Body of pancreas (tissue), 4 donors: ENCODE measurements at places on chromosomes 7 and 10.

DNA sequence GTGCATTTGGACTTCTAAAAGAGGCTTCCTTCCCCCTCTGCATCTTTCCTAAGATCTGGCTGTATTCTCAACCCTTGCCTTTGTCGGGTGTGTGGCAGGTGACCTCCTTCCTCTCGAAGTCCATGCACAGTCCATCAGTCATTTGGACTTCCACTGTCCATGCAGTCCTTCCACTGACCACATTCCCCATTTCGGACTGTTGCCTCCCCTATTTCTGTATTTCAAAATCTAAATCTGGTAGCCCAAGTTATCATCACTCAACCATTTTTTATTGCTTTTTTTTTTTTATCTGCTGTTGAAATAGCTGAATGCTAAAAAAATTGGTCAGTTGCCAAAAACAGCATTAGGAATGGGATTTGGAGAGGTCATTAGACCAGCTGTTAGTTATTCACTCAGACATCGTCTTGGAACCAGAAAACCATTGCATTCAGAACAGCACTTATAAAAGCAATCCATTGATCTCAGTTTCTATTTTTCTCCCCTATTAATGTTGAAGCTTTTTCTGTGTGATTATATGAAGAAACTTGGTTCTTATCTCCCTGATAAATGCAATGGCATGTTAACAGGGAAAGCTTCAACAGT is 575.6 kb downstream of the KIF20B start:
- no peak for DNase-seq

- DNase-seq = peak; percentile 28
Measured at GRCh38 chr10:37754538-37755323, 102.7 kb downstream of the ZNF248 start.

- DNase-seq = no peak
Measured at GRCh38 chr10:42790835-42791234, 8.2 kb downstream of the BMS1 start.

DNA sequence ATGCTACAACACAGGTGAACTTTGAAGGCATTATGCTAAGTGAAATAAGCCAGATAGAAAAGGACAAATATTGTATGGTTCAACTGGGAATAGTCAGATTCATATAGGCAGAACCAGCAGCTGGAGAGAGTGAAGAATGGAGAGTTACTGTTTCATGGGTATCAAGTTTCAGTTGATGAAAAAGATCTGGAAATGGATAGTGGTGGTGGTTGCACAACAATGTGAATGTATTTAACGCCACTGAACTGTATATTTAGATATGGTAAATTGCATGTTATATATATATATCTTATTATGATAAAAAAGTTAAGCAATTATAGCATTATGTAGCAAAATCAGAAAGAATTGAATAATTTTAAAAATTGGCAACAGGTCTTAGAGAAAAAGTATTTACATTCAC is 3.9 kb downstream of the LMBR1 start:
- no peak for DNase-seq

DNA sequence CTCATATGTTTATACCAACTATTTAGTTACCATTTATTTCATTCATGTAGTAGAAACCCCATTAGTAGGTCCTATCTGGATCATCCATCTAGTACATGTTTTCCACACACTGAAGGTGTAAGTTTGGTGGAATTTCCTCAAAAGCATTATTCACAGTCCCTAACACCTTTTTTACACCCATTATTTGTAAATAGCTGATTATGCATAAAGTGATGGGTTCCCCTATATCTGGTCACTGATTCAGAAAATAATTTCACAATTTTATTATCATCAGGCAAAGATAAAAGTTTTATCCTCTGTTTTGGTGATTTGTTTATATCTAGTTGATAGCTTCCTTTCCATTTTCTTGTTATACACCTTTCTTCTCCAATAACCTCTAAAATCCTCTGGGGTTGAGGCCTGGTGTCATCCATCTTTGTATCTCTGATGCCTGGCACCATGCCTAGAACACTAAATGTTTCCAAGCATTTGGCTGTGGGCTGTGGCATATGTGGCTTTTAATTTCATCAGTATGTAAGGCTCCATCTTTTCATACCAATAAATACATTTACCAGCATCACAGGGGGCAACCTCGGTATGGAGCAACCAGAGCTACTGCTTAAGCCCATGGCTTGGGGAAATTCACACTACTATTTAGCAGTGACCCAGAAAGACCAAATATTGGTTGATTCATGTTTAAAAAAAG is 1089.5 kb upstream of the LRRN3 start:
- DNase-seq = no peak

GRCh38 chr7:100384628-100385294 is 11.5 kb downstream of the PILRA start:
- no peak for DNase-seq

GRCh38 chr7:115634633-115635032 is 395.9 kb downstream of the TFEC start:
- no peak for DNase-seq

DNA sequence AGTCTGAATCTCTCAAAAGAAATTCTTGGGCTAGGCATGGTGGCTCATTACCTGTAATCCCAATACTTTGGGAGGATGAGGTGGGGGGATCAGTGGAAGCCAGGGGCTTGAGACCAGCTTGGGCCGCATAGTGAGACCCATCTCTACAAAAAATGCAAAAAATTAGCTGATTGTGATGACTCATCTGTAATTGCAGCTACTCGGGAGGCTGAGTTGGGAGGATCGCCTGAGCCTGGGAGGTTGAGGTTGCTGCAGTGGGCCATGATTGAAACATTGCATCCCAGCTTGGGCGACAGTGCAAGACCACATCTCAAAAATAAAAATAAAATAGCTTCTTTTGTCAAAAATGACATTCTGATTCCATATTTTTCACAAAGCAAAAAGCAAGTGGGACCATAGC is 644.8 kb upstream of the FOXK1 start:
- no peak for DNase-seq

DNA sequence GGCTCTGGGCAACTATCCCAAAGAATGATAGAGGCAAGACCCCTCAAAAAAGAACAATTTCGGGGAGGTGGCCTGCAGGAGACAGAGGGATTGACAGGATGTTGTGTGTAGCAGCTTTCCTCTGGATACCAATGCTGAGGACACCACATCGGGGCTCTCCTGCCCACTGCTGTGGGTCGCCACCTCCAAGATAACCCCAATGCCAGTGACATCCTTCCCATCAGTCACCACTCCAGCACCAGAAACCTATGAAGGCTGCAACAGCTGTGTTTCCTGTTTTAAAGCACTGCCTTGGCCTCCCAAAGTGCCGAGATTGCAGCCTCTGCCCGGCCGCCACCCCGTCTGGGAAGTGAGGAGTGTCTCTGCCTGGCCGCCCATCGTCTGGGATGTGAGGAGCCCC is 17.6 kb downstream of the ARHGAP19 start:
- no peak for DNase-seq

GRCh38 chr7:82319674-82320118 is 123.9 kb downstream of the CACNA2D1 start:
- DNase-seq = peak; percentile 72

GRCh38 chr10:93598157-93598556 is 2.9 kb downstream of the RBP4 start:
- no peak for DNase-seq

- no peak for DNase-seq
Measured at GRCh38 chr10:47378183-47378510, 5.9 kb downstream of the ZNF488 start.

GRCh38 chr10:50992972-50993766 is 81.1 kb upstream of the PRKG1 start:
- DNase-seq = no peak

- DNase-seq = no peak
Measured at GRCh38 chr7:128383776-128384175, 22.3 kb upstream of the PRRT4 start.

DNA sequence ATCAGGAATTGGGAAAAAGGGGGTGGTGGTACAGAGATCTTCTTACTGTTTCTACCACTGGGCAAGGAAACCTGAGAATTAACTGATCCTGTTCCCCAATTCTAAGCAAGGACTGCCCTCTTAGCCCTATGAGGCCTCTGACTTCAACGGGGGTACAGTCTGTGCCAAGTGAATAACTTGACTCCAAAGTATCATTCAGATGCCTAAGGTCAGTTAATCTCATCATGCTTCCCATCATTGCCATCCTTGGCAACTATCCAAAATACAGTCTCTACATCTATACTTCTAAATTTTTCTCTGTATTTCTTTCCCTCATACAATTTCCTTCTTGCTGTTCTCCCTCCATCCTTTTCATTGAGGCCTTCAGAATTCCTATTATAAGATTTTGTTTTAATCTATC is 10.5 kb downstream of the PPP3CB start:
- DNase-seq = no peak

DNA sequence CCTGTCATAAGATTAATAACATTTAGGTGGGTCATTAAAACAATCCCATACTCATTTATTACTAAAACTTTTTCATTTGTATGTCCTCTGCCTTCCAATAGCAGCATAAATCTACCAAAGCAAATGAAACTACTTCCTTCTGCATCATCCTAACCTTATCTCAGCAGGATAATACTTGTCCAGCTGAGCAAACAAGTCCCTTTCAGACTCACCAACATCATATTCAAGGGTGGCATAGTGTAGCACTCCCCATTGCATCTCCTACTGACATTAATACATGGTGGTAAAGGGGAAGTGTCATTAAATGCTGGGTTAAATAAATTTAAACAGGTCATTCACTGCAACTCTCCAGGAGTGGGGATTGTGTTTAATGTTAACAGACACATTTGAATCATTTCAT is 3.4 kb upstream of the MINDY3 start:
- no peak for DNase-seq

GRCh38 chr10:116627386-116627933 is 6.7 kb downstream of the PNLIPRP2 start:
- DNase-seq = peak; percentile 75

GRCh38 chr10:129741280-129741977 is 222.6 kb downstream of the EBF3 start:
- peak; percentile 8 for DNase-seq

DNA sequence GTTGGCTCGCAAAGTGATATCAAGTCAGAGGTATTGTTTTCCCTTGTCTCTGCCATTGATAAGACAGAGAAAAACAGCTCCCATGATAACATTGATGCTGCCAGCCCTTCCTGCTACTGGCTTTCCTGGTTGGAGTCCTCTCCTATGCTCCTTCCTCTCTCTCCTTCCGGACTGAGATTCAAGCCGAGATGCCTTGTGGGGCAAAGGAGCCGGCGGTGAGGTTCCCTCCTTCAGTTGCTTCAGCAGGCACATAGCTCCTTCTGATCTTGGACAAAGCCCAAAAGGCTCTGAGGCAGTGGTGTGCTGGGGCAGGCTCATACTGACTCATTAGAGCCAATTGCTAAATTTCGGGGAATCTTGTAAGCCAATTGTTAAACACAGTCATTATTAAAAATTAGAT is 8.8 kb upstream of the ZCCHC24 start:
- DNase-seq = no peak

- DNase-seq = no peak
Measured at GRCh38 chr7:74362266-74362665, 73.1 kb downstream of the CLIP2 start.

DNA sequence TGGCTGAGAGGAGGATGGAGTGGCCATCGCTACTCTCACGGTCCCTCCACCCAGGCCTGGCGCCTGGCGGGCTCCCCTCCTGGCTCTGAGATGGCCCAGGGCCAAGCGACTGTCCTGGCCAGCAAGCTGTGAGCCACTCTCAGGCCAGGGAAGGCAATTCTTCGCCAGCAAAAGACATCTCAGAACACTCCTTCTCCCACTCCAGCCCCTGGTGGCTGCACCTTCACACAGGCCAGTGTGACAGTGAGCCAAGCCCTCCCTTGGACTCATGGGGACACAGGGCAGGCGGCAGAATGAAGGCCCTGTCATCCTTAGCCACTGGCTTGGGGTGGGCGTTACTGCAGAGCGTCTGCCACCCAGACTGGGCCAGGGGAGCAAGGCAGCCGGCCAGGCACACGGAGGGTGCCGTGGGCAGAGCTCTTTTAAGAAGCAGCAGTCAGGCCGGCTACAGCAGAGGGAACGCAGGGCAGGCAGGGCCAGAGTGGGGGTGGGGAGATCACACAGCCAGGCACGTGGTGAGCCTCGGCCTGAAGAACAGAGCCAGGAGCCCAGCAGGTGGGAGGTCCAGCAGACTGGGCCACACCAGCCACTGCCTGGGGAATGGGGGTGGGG is 14.4 kb downstream of the STK32C start:
- DNase-seq = no peak

DNA sequence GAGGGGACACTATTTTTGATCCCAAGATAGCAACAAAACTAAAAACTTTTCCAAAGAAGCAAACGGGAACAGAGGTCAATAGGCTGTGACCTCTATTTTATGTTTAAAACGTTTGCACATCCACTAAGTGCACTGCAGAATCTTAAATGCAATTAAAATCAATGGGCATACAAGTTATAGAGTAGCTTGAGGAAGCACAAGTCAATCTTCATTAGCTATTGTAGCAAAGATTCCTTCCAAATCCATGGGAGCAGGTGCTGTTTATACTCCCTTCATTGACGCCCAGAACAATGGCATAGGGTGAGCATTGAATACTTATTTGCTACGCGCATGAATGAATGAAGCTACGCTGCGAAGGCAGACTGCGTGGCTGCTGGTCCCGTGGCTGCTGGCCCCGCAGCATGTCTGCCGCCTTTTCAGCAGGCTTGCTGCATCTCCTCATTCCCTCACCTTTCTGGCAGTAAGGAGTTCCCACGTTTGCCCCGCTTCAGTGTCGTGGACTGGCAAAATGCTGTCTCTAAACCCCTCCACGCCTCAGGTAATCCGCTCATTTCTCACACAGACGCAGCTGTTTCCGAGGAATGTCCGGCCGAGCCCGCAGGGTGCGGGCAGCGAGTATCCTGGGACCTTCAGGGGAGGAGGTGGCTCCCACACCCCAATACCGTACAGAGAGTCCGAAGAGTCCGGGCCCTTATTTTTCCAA is 754 bp upstream of the PHYHIPL start:
- peak; percentile 39 for DNase-seq

DNA sequence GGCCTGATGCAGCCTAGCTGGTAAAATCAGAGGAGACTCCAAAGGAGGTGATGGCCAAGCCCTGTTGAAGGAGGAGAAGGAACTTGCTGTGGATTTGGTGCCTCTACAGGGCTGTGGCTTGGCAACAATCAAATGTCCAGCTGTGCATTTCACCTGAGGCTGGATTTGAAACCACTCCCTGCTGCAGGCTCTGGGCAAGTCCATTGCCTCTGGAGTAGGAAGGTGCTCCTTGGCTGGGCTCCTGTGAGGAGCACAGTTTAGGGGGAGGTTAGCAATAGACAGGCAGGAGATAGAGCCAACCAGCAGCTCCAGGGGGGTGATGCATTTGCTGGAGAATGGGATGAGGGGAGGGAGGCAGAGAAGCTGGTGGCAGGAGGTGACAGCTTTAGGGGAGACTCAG is 26.5 kb downstream of the CDH23 start:
- no peak for DNase-seq

DNA sequence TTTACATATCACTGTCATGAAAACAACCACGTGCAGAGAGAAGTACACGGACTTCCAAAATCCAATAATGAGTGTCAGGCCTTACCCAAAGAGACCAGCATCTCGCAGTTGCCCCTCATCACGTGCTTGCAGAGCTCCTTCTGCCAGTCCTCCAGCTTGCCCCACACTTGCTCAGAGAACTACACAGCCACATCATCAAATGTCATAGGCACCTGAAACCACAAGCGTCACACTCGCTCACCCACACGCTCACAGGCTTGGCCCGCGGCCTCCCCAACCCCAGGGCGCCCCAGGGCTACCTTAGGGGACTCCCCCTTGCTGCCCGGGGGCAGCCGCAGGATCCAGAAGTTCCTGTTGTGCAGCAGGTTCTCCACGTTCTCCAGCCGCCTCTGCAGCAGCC is 123.4 kb upstream of the ZNF746 start:
- no peak for DNase-seq

GRCh38 chr7:84042110-84042539 is 152.5 kb downstream of the SEMA3A start:
- DNase-seq = no peak
